ENCODE measurements at places on chromosomes 13 and 19.

GRCh38 chr13:41284512-41285288 lies 21.3 kb upstream of the MTRF1 start:
- no peak for DNase-seq

- no peak for DNase-seq
These were observed 19.9 kb downstream of the ONECUT3 start for GRCh38 chr19:1773184-1773583.

- DNase-seq = peak; percentile 5
These were observed 163.8 kb upstream of the SOX1 start for GRCh38 chr13:111903143-111903542.

- DNase-seq = no peak
These were observed 128.4 kb downstream of the SHISA2 start for GRCh38 chr13:25923217-25924085.

GRCh38 chr13:99258946-99259345 lies 767 bp upstream of the GPR18 start:
- no peak for DNase-seq

- no peak for DNase-seq
These were observed 138.5 kb downstream of the ZAR1L start for GRCh38 chr13:32176696-32177095.

GRCh38 chr13:112859128-112859816 lies 109.7 kb upstream of the MCF2L start:
- peak; percentile 46 for DNase-seq

DNA sequence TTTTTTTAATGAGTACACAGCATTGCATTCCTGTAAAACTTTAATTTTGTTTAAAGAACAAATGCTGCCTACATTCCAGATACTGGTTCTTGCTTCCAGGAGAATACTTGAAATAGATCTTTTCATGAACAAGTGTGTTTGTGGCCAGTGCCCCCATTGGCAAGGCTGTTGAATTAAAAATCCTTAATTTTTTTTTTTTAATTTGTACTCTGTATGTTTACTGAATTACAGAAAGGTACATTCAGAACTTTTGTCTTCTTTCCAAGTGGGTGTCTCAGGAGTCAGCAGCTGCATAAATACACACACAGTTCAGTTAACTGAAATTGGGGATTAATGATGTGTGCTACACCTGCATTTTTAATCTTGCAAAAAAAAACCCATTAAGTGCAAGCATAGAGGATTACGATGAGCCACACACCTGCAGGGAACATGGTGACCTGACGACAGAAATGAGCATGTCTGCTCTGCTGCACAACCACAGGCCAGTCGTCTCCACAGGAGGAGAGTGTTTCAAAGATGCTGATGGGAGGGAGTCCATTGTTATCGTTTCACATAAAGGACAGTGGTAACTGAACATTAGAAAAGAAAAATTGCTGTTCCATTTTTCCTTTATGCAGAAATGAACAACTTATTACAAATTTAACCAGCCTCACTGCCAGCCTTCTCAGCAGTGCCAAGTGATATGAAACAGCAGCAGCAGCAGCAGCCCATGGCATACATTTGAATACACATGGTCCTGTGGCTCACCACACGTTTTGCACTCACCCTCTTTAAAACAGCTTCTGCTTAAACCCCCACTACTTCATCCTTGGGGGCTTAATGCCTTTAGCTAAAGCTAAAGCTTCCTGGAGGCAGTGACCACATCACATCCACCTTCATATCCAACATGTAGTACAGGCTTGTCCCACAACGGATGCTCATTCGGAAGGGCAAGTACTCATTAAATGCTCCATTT lies 72.3 kb upstream of the RFC3 start:
- no peak for DNase-seq

DNA sequence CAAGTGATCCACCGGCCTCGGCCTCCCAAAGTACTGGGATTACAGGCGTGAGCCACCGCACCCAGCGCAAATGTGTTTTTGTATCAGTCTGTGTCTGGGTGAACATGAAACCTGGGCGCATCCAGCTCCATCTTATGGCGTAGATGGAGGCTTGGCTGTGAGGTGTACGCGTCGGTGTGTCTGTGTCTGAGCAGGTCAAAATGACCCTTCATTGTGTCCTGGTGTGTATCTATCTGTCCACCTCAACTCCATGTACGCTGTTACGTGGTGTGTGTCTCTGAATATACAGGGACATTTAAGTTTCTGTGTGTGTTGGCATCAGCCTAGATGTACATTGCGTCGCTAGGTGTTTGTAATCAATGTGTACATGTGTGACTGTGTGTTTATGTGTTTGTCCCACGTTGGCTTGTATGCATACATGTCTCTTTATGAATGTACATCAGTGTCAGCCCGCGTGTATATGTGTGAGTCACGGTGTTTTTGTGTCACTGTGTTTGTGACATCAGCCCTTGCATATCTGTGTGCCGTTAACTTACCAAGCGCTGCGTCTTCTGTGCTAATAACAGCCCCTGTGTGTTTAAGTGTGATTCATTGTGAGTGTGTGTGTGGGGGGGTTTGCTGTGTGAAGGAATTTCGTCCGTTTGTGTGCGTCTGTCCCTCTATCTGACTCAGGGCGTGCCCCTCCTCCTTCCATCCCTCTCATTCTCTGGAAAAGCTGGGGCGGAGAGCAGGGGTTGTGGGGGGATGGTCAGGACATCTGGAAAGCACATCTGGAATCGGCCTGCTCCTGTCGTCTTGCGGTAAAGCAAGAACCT lies 6.4 kb downstream of the AXL start:
- DNase-seq = peak; percentile 78

DNA sequence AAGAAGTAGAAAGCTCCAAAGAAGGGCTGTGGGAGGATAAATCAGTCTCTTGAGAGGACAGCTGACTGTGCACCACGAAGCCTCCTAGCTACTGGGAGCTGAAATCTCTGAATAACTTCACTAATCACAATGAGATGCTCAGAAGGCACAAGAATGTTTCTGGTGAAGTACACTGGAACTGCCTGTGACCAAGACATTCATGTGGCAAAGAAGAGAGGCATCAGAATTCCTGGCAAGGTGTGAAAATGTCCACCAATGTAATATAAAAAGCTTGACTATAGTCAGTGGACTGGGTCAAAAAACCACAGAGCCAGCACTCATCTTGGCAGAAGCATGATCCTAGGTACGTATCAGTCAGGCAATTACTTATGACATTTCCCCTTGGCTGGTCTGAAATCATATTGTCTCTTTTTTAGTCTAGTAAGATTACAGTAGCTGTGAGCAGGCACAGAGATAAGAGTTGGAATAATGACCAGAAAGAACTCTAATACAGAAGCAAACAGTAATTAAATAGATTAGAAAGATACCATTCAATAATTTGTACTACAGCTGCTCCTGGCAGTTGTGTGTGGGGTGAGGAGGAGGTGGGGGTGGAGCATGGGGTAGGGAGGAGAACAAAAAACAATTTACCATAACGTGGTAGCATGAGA lies 434.7 kb downstream of the DIAPH3 start:
- no peak for DNase-seq

GRCh38 chr13:80361298-80361697 lies 20.4 kb upstream of the SPRY2 start:
- DNase-seq = no peak

DNA sequence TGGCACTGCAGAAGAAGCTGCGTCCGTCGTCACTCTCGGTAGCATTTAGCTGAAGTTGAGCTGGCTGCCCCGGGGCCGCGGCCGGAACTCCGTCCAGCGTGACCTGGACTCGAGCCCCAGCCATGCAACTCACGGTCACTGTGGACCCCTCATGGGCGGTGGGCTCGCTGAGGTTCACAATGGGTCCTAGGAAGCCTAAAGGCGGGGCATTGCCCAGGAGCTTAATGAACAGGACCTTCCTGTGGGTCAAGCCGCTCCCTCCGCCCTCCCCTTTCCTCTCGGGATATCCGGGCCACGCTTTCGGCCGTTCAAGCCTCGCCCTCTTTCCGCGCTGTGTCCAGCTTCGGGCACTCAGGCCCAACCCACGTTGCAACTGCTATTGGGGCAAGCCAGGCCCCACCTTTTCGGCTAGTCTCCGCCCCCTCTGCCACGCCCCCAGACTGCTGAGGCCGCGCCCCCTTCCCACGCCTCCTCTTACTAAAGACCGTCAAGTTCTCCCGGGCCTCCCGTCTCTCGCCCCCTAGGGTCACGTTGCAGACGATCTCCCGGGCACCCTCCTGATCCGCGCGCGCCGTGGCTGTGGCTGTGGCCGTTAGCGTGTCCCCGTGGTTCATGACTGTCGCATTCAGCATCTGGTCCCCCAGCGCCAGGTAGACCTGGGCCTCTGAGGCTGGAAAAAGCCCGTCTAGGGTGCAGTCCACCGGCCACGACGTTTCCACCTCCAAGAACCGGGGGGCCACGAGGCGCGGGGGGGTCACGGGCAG lies 1.4 kb upstream of the RAVER1 start:
- DNase-seq = peak; percentile 77

- no peak for DNase-seq
These were observed 10.2 kb downstream of the HNRNPM start for GRCh38 chr19:8455018-8455417.

DNA sequence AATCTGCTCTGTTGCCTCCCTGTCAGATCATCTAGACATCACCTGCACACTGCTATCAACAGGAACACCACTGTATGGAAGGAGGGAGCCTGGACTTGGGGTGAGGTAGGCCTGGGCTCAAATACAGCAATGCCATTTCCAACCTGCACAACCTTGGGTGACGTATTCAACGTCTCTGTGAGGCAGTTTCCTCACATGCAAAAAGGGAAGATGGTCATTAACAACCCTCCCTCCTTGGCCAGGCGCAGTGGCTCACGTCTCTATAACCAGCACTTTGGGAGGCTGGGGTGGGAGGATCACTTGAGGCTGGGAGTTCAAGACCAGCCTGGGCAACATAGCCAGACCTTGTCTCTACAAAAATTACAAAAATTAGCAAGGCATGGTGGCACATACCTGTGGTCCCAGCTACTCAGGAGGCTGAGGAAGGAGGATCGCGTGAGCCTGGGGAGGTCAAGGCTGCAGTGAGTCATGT lies 13.1 kb downstream of the XRCC1 start:
- no peak for DNase-seq
